ENCODE measurements at places on chromosomes 11 and 22.

DNA sequence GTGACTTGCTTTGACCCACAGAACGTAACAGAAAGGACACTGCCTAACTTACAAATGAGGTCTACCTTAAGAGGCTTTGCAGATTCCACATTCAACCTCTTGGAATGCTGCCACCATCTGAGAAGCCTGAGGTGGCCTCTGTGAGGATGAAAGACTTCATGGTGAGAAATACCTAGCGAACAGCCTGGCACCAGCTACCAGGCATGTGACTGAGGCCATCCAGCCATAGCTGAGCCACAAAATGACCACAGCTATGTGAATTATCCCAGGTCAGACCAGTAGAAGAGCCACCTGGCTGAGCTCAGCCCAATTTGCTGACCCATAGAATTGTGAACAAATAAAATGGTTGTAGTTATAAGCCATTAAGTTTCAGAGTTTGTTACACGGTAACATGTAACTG, 37.5 kb downstream of the PPARA start:
- no peak for DNase-seq

DNA sequence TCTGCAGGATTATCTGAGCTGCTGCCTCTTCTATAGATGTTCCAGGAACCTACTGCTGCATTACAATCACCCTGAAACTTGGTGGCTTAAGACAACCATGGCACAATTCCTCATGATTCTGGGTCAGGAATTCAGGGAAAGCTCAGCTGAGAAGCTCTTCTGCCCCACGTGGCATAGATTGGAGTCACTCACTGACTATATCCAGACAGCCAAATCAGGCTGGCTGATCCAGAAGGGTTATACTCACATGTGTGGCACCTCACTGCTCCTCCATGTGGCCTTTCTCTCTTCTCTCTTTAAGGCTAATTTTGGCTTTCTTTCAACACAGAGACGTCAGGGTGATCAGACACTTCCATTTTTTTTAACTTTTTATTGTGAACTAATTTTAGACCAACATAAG, 125.5 kb downstream of the BBOX1 start:
- no peak for DNase-seq

GRCh38 chr22:46156031-46156430, 5.7 kb downstream of the PPARA start:
- DNase-seq: no peak

GRCh38 chr11:13535819-13536218, 40.0 kb upstream of the PTH start:
- no peak for DNase-seq

DNA sequence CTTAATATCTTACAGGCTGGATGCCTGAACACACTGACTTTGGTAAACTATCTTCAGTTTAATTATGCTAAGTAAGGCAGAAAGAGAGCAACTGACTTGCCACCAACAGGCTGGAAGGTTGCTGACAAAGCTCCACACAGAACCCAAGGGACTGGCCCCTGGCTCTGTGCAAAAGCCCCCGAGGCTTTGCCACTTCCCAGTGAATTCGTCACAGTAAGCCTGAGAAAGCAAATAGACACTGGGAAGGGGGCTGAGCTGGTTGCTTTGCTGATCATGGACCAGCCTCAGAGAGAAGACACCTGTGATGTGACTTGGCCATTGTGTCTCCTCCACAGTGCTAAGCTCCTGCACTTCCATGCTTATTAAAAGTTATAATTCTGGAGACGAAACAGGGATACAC, 91.7 kb downstream of the BLID start:
- DNase-seq: no peak

- no peak for DNase-seq
Observed at GRCh38 chr11:77055913-77056312, 10.9 kb upstream of the CAPN5 start.
